ENCODE measurements at places on chromosomes 3 and 15.

- no peak overlapping the region for H3K4me3 ChIP-seq
- H3K27ac ChIP-seq, result no peak overlapping the region
- no peak for DNase-seq
- H3K4me1 ChIP-seq, result peaks cover 6% of the 10 kb centered on the region
- no peaks in the 10 kb centered on the region for H3K27me3 ChIP-seq
These were observed 19.0 kb upstream of the PRICKLE2 start for GRCh38 chr3:64244011-64244942.

GRCh38 chr3:135090020-135090717 lies 295.1 kb downstream of the EPHB1 start:
- H3K4me1 ChIP-seq, result no peaks in the 10 kb centered on the region
- H3K36me3 ChIP-seq, result no peaks in the 10 kb centered on the region
- H3K27me3 ChIP-seq, result no peaks in the 10 kb centered on the region
- DNase-seq, result peak; percentile 11

DNA sequence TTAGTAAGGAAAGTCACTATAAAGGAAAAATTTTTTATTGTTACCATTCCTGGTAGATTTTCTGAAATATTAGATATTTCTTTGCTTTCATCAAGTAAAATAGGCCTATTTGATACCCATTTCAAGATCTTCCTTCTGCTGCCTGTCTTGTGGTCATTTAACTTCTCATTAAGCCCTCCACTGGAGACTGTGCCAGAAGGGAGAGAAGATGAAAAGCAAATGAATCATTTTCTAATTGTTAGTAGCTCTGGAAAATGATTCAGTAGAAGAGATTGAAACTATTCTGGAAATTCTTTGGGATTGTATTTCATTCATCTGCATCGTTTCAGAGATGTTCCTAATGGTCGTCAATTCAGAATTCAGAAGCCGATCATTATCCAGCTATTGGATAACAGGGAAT lies 3.2 kb downstream of the KCTD6 start:
- H3K4me3 ChIP-seq, result no peak overlapping the region
- no peak for DNase-seq
- H3K4me1 ChIP-seq, result peaks cover 60% of the 10 kb centered on the region
- no peak overlapping the region for H3K27ac ChIP-seq
- no peaks in the 10 kb centered on the region for H3K36me3 ChIP-seq

- no peak overlapping the region for H3K4me3 ChIP-seq
- H3K36me3 ChIP-seq, result no peaks in the 10 kb centered on the region
These were observed 384.4 kb upstream of the C2CD4B start for GRCh38 chr15:62549345-62549970.

DNA sequence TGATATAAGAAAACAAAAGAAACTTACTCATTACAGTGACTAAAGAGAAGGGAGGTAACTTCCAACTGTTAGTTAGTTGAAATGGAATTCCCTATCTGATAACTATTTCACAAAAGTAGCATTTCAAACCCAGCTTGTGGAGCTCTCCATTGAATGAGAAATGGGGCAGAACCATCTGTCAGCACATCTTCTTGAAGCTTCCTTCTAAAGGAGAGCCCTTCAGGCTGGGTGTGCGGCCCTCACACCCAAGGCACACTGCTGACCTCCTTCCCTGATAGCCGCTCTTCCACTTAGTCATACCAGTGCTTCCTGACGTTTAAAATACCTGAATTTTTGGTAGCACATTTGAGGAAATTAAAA lies 28.1 kb upstream of the VEPH1 start:
- no peak for DNase-seq
- no peak overlapping the region for H3K4me3 ChIP-seq
- no peaks in the 10 kb centered on the region for H3K27me3 ChIP-seq
- no peaks in the 10 kb centered on the region for H3K4me1 ChIP-seq
- no peaks in the 10 kb centered on the region for H3K36me3 ChIP-seq
- H3K27ac ChIP-seq, result no peak overlapping the region

DNA sequence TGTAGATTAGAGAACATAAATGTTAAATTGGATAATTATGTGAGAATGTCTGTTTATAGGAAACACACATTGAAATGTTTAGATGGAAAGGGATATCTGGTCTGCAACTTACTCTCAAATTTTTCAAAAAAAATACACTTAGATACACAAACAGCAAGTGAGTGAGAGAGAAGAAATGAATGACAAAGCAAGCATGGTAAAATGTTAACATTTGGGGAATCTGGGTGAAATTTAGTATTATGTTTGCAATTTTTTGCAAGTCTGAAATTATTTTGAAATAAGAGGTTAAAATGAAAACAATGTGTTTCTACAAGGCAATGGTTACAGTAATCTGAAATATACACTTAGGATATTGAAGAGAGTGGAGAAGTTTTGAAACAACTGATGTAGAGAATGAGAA lies 134.3 kb downstream of the GLDN start:
- H3K4me3 ChIP-seq, result no peak overlapping the region
- no peaks in the 10 kb centered on the region for H3K27me3 ChIP-seq
- no peaks in the 10 kb centered on the region for H3K36me3 ChIP-seq
- H3K27ac ChIP-seq, result no peak overlapping the region

DNA sequence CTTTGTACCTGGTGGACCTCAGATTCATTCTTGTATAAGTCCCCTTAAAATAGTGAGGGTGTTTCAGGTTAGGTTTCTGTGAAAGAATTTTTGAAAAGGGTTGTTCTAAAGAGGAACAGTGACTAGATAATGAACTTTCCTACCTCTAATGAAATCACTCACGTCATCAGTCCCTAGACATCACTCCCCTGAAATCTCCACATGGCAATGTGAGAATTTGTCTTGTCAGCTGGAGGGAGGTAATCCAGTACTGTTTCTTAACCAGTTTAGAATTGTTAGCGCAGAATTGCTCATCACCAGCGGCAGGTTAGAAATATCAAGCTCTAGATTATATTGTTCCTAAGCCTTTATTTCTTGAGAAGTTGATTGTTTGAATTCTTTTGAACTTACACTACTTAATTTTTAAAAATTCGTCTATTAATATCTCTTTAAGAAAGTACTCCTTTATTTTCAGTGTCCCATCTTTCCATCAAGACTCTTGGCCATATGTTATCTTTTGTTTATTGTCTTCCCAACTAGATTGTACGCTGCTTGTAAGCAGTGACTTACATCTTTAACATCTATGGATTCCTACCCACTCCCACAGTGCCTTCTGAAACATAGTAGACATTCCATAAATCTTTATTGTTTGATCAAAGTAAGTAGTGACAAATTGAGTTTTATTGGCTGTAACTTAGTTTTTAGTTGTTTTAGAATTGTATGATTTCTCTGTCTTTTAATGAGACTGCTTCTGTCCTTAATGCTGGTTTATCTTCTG lies 52.8 kb downstream of the RASA2 start:
- H3K4me1 ChIP-seq, result no peaks in the 10 kb centered on the region
- H3K36me3 ChIP-seq, result peaks cover 23% of the 10 kb centered on the region
- no peaks in the 10 kb centered on the region for H3K27me3 ChIP-seq
- DNase-seq, result no peak
- no peak overlapping the region for H3K4me3 ChIP-seq

DNA sequence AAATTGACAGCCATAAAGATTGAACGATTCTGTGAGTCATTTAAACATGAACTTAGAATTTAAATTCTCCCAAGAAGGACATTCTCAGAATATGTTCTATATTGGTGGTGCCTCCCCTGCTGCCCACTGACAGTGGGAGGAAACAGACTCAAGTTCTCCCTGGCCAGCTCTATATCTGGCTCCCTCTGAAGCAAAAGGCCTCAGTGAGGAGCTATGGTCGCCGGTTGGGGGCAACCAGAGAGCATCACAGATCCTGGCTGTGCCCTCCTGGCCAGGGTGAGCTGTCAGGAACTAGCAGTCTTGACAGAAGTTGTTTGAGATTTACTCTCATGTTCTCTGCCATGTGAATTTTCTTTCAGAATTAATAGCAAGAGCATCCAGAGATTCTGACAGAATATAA lies 285.5 kb downstream of the NTRK3 start:
- no peak overlapping the region for H3K4me3 ChIP-seq
- DNase-seq, result no peak
- H3K4me1 ChIP-seq, result no peaks in the 10 kb centered on the region

DNA sequence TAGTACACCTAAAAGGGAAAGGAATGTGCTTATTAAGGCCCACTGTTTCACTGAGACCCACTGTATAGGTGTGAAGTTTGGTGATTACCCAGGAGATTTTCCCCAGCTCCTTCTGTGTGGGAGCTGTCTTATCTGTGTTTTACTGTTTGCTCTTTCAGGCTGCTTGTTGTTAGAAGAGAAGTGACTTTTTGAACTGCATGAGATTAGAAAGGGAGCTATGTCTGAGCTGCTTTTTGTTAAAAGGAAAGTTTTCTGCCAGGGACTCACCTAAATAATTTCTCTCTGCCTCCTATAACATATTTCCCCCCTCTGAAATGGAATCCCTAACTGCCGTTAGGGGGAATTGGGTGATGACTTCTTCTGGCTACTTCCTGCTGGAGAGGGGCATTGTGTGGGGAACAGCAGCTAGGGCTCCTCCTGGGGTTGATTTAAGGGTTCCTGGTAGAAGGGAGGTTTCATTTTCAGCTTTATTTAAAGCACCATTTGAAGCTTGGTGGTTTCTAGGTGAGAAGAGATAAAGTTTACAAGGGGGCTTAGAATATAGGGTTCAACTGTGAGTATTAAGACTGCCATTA lies 77.1 kb upstream of the ATP11B start:
- no peaks in the 10 kb centered on the region for H3K27me3 ChIP-seq
- no peaks in the 10 kb centered on the region for H3K4me1 ChIP-seq
- no peak for DNase-seq
- no peaks in the 10 kb centered on the region for H3K36me3 ChIP-seq

DNA sequence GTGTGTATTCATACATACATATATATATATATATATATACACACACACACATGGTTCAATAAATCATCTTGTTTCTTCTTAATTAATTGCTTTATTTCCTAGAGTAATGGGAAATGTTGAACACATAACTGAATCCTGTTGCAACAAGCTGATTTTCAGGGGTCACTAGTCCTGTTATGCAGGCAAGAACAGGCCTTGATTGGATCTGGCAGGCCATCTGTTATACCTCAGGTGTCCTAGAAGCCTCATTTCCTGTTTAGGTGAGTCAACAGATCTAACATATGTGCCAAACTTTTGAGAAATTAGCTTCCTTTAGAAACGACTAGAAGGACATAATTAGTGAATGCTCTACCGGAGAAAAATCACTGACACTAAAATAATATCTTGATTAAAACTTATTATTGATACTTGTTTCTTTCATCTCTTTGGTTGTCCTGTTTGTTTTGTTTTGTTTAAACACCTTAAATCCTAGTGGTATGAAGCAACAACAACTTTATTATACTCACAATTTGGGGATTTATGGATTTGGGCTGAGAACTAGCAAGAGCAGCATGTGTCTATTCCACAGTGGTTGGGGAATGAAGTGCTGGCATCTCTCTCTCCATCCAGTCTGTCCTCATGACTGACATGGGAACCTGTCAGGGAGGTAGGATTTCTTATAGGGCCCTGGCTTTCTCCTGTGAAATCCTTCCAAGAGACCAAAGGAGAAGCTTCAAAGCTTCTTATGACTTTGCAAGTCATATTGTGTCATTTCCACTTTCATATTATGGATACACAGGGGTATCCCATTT lies 552.6 kb downstream of the NSUN3 start:
- H3K4me3 ChIP-seq, result no peak overlapping the region
- no peaks in the 10 kb centered on the region for H3K36me3 ChIP-seq
- no peaks in the 10 kb centered on the region for H3K4me1 ChIP-seq
- no peak for DNase-seq
- H3K27ac ChIP-seq, result no peak overlapping the region
- no peaks in the 10 kb centered on the region for H3K27me3 ChIP-seq

DNA sequence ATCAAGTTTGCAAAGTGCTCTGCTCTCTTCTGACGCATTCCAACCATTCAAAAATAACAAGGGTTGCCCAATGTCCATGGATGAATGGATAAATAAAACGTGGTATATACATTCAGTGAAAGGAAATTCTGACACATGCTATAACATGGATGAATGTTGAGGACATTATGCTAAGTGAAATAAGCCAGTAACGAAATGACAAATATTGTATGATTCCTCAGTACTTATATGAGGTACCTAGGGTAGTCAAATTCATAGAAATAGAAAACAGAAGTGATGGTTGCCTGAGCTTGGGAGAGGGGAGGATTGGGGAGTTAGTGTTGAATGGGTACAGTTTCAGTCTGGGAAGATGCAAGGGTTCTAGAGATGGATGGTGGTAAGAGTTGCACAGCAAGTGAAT lies 33.9 kb downstream of the SH3BP5 start:
- H3K4me3 ChIP-seq, result no peak overlapping the region
- H3K27ac ChIP-seq, result peak overlapping the region; percentile 18
- H3K36me3 ChIP-seq, result peaks cover 8% of the 10 kb centered on the region
- no peak for DNase-seq
- H3K27me3 ChIP-seq, result no peaks in the 10 kb centered on the region

GRCh38 chr3:17982211-17982880 lies 239.9 kb upstream of the TBC1D5 start:
- DNase-seq, result no peak
- H3K36me3 ChIP-seq, result no peaks in the 10 kb centered on the region
- no peak overlapping the region for H3K4me3 ChIP-seq
- H3K27ac ChIP-seq, result no peak overlapping the region
- H3K27me3 ChIP-seq, result peaks cover 7% of the 10 kb centered on the region

DNA sequence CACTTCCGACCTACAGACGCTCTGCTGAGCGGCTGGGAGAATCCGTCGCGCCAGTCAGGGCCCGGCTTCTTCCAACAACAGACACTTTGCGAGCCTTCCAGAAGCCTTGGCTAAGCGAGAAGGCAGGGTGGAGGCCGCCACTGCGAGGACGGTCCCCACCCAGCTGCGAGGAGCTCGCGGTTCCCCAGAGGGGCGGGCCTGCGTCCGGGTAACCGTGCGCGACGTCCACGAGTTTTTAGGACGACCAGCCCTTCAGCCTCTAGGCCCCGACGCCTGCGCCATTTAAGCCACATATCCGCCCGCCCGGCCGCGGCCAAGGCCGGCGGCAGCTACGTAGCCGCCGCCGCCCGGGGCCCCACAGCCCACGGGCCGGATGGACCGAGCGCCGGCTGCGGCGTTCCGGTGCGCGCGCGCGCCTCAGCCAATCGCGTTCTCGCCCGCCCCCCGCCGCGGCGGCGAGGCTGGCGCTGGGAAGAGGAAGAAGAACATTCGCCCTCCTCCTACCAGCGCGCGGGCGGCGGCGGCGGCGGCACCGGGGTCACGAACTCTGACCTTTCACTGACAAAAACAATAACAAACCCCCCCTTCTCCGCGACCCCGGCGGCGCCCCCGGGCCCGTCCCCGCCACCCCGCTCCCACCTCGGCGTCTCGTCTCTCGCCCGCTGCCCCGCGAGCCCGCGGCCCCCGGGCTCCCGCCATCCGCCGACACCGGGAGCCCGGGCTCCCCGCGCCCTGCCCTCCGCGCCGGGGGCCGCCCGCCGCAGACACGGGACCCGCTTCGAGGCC lies at the start of gene NR2C2:
NR2C2 (plus strand) TSS at position 484 of the 786 bp plus-strand sequence. CDS start 56,332 bp downstream, outside the sequence.
- peak; percentile 94 for DNase-seq
- H3K4me1 ChIP-seq, result peaks cover 42% of the 10 kb centered on the region
- H3K27ac ChIP-seq, result peak within 1 kb of the TSS; percentile 100
- H3K27me3 ChIP-seq, result no peaks in the 10 kb centered on the region
